ENCODE measurements at places on chromosomes 4 and X.

DNA sequence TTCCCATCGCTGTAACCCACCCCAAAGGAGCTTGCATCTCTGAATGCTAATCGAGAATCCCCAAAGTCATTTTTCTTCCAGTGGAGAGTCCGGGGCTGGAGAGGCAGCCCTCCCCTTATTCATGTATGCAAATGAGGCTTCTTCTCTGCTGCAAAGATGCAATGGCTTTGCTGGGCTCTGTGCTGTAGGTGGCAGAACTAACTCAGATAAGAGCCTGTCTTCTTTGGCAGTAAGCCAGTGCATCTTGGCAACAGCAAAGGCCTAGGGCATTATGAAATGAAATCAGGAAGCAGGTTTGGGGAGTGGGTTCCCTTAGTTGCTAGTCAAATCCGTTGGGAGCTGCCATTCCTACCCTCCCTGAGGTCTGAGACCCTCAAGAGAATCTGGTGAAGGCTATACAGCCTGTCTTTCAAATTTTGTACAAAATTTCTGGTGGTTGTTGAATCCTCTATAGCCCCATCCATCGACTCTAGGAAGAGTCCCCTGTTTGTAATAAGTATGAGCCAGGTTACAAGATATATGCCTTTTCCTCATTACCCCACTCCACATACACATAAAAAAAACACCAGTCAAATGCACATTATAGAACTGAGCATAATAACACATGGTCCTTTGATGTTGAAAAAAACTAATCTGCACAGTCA, 290.6 kb upstream of the TAPT1 start:
- ATAC-seq: peak; percentile 94

GRCh38 chr4:185956544-185956940, 112.4 kb upstream of the TLR3 start:
- peak; percentile 20 for ATAC-seq

- ATAC-seq: no peak
Measured at GRCh38 chr4:82371497-82371896, 2.3 kb downstream of the HNRNPD start.

DNA sequence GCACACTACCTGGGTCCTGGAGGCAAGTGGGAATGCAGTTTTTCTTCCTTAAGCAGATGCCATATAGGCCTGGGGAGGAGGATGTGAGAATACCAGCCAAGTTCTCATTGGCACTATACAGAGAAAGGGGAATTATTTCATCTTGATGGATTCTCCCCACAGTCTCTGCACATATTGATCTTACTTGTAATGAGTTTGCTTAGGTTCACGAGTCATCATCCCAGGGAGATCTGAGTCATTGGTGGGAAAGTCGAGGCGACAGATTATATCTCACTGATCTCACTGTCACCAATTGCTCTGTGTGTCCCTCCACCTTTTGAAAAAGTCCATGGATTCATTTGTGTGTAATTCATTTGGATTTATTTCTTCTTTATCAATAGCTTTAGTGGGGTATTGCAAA, 156.8 kb downstream of the AR start:
- no peak for ATAC-seq

DNA sequence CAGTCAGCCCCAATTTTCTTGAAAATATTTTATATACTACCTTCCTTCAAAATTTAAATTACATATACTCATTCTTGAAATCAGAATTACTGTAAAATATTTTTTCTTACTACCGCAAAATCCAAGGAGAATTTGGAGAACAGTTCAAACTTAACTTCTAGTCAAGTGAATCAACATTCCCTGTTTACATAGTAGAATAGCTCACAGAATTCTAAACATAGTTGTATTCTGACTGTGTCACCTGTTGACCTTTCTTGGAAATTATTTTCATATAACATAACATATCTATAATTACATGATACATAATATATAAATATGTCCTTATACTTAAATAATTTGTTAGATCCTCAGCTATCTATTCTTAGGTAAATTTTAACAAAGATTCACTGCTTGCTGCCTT, 31.0 kb upstream of the FGF5 start:
- ATAC-seq: no peak

GRCh38 chrX:15815779-15816437, 25.6 kb downstream of the ZRSR2 start:
- ATAC-seq: peak; percentile 88

DNA sequence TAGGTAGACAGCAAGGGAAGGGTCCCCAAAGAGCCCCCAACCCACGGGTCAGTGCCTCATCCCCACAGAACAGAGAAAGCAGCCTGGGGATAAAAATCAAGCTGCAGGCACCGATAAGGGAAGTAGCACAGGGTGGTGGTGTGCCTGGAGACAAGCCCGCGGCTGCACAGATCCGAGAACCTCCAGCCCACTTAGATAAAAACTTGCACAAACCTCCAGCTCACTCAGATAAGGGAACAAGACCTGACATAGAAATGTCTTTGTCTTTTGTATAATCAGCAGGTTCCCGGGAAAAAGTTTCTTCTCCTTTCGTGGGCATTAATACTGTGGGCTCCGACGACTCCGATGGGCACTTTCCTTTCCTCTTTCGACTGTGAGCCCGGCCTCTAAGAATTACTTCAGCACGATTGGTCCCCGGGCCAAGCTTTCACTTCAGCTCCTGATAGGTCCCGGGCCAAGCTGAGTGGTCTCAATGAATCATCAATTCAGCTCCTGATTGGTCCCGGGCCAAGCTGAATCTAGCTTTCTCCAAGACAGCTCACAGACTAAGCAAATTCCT, 32.4 kb downstream of the PRDX4 start:
- peak; percentile 49 for ATAC-seq

GRCh38 chr4:48602222-48602621, 112.2 kb downstream of the ZAR1 start:
- ATAC-seq: peak; percentile 91

GRCh38 chrX:150697641-150698040, 4.4 kb downstream of the MTMR1 start:
- no peak for ATAC-seq

DNA sequence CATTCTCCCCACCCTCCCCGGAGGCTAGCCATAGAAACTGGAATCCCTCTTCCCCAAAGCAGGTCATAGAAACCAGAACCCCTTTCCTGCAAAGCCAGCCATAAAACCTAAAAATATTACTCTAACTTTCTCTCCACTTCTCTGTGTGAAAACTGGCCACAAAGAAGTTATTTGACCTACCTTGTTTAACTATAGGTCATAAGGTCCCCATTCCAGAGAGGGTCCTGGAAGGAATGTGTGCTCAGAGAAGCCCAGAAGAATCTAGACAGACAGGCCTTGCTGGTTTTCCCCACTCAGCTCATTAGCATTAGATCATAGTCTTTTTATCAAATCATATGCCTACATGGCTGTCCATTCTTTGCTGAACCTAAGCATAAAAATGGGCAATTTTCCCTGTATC, 52.8 kb upstream of the TEX13A start:
- ATAC-seq: no peak

DNA sequence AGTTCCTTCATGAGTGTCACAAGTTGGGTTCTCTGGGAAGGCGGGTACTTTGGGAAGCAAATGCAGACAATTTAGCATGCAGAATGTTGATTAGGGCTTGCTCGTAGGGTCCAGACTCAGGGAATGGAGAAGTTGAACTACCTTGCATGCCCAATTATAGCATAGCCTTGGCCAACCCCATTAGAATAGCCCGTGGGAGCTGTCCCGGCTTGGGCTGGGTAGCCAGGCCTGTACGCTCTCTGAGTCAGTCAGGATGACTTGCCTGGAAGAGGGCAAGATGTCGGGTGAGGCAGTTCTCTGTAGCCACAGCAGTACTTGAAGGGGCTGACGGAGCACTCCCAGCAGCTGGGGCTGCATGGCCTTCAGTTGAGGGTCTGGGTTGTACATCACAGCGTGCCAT, 19.5 kb downstream of the KIAA0232 start:
- ATAC-seq: no peak

DNA sequence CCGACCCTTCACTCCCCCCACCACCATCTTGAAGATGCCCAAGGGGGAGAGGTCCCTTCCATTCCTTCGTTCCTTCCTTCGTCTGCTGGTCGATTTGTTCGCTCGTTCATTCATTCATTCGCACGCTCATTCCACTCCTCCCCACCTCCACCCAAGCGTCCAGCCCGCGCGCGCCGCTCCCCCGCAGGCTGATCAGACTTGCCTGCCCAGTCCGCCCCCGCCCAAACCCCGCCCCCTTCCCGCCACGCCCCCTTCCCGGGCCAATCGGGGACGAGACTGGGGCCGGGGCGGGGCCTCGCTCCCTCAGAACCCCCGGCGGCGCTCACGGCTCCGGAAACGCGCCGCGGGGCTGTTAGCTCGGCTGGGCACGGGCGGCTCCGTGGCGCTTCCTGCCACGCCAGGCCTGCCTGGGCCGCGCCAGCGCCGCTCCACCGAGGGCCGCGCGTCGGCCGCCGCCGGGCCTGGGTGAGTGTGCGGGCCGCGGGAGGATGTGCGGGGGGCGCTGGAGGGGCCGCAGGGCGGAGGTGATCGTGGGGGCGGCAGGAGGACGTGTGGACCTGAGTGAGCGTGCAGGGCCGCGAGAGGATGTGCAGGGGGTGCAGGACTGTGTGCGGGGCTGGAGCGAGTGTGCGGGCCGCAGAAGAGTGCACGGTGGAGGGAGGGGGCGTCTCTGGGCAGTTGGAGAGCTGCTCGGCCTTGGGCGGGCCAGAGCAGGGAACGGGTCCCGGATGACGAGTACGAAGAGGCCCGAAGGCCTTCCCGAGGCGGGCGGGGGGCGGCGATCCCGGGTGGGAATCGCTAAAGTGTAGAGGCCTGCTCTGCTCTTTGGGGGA, at the start of gene ZNF275:
Gene ZNF275 (plus strand): TSS at position 333 of the 833 bp plus-strand sequence. CDS start 2,527 bp downstream, outside the sequence.
- ATAC-seq: peak; percentile 95

DNA sequence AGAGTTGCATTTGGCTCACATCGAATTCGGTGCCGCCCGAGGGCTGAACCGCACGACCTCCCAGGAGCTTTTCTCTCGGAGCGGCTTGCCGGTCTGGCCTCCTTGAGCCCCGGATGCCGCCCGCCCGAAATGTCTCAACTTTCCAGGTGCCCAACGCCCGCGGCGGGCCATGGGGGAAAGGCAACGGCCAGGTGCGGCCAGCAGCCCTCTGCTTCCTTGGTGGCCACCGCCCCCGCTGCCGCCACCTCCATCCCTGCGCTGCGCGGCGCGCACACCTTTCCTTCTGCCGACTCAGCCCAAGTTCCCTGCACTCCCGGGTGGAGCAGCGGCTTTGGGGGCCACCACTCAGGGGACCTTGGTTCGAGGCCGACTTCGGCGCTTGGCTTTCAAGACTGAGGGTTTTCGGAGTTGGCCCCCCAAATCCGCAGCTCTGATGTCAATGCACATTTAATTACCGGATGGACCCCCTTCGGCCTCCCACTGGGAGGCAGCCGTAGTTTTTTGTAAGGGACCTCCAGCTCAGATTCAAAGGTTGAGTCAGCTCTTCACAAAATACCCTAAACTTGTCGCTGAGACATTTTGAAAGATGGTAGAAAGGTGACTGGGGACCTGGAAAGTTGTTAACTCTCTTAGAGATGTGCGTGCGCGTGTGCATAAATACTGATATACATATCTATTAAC, 1.1 kb downstream of the AFF2 start:
- no peak for ATAC-seq

GRCh38 chrX:103781062-103781402, 4.4 kb downstream of the PLP1 start:
- no peak for ATAC-seq

GRCh38 chr4:78661921-78662521, 110.5 kb downstream of the ANXA3 start:
- ATAC-seq: no peak

- no peak for ATAC-seq
Measured at GRCh38 chrX:87813566-87813965, 296.0 kb downstream of the KLHL4 start.

GRCh38 chrX:49101629-49101984, 21.9 kb upstream of the WDR45 start:
- ATAC-seq: peak; percentile 12

DNA sequence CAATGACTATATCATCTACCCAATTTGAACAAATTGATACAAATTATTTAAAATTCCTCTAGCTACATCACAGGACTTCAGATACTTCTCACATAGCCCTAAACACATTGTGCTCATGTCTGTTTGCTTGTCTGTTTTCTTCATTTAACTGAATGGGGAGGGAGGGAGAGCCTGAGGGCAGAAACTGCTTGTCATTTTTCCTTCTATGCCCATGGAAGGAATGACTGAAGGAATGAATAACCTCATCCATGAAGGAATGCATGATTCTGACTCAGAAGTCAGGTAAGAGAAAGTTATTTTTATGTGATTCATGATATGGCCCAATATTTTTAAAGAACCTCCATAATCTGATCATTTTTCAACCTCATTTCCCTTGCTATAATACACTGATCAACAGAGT, 418.0 kb upstream of the PITX2 start:
- no peak for ATAC-seq

DNA sequence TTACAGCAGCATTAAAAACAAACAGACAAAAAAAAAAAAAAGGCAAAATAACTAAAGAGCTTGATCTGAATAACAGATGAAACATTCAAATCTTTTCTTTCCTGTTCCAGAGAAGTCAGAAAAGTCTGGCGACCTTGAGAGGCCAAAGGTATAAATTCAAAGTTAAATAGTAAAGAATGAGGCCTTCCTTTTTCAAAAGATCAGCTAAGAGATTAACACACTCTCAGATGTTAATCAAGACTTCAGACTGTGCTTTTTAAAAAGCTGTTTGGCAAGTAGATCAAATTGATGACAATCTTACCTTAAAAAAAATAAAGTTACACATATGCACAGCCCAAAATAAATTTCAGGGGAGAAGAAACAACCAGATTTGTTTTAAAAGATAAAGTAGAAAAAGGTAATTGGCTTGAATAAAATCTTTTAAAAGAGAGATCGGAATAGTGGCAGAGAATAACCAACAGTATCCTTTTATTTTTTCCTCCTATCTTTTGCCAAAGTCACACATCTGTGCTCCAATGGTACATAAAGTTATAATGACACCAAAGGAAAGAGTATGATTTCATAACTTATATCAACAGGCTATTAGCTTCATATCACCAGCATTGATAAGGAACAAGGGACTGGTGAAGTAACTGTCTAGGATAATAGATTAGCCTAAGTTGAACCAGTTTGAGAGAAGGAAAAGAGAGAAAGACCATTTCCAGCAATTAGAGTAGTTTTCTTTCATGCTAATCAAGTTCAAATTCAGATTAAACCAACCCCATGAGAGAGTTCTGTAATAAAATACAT, 70.4 kb downstream of the METTL14 start:
- no peak for ATAC-seq

DNA sequence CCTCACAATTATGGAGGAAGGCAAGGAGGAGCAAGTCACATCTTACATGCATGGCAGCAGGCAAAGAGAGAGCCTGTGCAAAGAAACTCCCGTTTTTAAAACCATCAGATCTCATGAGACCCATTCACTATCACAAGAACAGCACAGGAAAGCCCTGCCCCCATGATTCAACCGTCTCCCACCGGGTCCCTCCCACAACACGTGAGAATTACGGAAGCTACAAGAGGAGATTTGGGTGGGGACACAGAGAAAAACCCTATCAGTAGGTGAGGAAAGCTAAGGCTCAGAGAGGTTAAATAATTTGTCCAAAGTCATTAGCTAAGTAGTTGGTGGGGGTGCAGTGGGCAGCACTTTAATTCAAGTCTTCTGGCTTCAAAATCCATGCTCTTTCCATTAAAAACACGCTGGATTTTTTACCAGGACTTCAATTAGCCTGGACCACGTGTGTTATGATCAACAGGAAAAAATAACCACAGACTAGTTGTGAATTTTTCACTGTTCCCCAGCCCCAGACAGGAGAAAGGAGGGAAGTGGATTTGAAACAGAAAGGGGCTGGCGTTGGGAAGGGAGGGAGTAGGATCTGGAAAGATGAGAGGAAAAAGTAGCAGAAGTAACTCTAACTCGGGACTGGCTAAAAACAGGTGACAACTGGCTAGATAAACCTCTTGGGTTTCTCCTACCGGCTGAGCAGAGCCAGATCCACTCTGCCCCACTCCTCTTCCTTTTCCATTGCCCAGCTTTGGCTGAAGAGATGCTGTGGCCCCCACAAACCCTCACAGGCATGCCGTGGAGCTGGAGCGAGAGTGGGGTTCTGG, 986 bp downstream of the MTMR8 start:
- peak; percentile 53 for ATAC-seq
